DND-41 (cell line): ENCODE measurements at places on chromosomes 13 and 19.
A peak's percentile ranks its signal among the peaks of the same experiment; 100 is the strongest.

GRCh38 chr13:77810878-77811277 lies 107.8 kb downstream of the EDNRB start:
- DNase-seq, result no peak

GRCh38 chr19:32691952-32692726 lies 518 bp downstream of the NUDT19 start:
- DNase-seq, result peak; percentile 67

- no peak for DNase-seq
Observed at GRCh38 chr19:23403581-23404324, 8.5 kb upstream of the ZNF91 start.

DNA sequence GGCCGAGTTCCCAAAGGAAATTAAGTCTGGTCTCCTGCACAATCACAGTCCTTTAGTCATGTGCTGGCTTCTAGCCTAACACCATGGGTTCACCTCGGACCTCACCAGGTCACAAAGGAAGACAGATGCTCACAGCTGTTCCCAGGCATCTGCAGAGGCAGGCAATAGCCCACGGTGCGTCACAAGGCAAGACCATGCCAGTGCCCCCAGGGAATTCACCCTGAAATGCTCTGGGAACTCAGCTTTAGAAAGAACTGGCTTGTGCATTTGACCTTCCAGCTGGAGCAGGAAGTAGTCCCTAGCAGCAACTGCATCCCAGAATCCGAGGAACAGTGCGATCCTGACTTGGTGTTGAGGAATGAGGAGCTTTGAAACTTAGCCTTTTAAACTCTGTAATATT lies 96.8 kb upstream of the WASF3 start:
- no peak for DNase-seq

- peak; percentile 38 for DNase-seq
Observed at GRCh38 chr19:28435551-28436271, 777.2 kb downstream of the UQCRFS1 start.

GRCh38 chr19:19461671-19462622 lies 53.4 kb downstream of the TSSK6 start:
- DNase-seq, result no peak

DNA sequence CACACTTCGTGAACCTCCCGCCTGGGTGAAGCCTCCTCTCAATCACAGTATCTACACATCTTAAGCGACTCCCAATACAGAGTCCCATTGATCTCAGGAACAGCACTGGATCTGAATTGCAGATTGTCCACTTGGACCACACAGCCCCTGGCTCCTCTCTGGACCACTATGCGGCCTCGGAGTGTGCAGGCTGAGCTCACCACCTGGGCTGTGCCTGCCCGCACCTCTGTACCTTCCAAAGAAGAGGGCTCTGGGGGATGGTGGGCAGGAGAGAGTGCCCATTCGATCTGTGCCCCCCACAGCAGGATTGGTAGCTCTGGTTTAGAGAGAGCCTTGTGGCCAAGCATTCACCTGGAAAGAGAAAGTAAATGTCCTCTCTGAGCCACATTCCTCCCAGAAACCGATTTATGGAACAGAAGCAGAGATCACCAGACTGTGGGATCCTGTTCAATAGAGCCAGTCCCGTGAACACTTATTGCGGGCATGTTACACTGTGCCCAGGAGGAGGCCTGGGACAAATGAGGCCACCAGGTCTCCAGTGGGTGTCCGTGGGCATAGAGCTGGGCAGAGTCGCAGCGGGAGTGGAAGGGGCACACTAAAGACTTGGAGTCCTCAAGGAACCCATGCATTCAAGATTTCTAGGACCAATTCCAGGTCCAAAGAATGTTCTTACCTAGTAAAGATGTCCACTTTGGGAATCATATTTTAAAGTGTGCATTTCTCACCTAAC lies 141.6 kb upstream of the SOX1 start:
- no peak for DNase-seq

GRCh38 chr13:104553186-104553585 lies 1487.0 kb upstream of the SLC10A2 start:
- DNase-seq, result no peak

DNA sequence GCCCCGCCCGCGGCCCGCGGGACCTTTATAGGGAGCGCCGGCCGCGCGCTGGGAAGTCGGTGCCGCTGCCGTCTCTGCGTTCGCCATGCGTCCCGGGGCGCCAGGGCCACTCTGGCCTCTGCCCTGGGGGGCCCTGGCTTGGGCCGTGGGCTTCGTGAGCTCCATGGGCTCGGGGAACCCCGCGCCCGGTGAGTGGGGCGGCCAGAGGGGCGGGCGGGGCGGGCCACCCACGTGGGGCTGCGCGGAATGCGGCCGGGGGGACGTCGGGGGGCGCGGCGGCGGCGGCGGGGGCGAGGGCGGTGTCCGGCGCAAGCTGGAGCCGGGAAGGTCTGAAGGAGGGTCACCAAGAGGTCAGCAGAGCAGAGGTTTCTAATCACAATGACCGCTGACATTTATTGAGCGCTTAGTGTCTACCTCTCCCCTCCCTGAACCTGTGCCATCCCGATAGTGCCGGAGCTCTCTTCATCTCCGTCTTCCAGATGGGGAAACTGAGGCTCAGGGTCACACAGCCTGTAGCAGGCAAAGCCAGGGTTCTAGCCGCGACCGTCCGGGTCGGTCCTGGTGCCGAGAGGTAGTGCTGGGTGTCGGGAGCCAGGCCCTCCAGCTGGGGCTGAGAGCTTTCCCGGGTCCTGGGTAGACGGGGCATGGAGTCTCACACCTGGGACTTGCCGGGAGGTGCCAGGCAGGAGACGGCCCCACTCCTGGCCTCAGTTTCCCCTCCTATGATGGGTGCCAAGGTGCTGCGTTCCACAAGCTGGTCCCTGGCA lies at the start of gene FSTL3:
Gene FSTL3, plus strand, starts transcription at position 54 of the 767 bp plus-strand sequence. Its CDS starts 32 bp downstream, at position 86.
- DNase-seq, result no peak
